Mesendoderm (in vitro differentiated cells): ENCODE measurements at places on chromosomes 7 and 10.

GRCh38 chr10:128540128-128540762, 414.0 kb upstream of the MKI67 start:
- H3K4me3 ChIP-seq = peak overlapping the region; percentile 18
- H3K27me3 ChIP-seq = no peaks in the 10 kb centered on the region
- no peak overlapping the region for H3K27ac ChIP-seq

DNA sequence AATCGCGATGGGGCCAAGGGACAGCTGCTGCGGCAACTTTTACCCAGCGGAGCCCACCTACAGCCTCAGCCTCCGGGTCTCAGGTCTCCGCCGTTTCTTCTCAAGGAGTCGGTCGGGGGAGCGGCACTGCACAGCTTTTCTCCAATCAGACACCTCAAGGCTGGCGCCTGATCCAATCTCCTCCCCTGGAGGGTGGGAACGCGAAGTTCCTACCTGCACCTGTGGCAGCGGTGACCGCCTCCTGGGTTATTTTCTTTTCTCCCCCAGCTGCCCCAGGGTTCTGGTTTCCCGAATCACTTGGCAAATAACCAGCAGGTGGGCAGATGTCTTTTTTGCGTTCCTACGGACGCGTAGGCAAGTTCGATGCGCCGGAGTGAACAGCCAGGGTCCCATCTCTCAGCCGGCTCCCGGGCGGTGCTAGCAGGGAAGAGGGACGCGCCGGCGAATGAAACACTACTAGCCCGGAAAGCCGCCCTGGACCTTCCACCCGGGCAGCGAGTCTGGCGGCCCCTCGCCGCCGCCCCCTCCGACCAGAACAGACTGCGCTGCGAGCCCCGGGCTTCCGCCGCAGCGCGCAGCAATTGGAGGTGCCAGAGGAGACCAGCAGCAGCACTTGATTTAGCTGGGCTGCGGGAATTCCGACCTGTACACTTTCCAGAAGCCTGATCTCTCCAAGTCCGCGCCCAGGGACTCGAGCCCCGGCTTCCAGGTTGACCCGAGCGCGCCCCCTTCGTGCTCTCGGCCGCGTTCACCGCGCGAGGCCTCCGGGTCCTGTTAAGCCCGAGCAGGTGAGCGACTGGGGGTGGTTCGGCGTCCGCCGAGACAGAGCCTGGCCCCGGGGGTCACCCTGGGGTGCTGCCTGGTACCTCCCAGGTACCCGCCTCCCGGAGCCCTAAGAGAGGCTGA, at the start of gene PRR15:
Gene PRR15 (plus strand): TSS at position 246 of the 906 bp plus-strand sequence. CDS start 2,495 bp downstream, outside the sequence.
- H3K4me1 ChIP-seq = no peaks in the 10 kb centered on the region
- H3K36me3 ChIP-seq = no peaks in the 10 kb centered on the region
- H3K27me3 ChIP-seq = no peaks in the 10 kb centered on the region
- peak; percentile 91 for DNase-seq
- peak within 1 kb of the TSS; percentile 38 for H3K27ac ChIP-seq
- H3K4me3 ChIP-seq = peak within 1 kb of the TSS; percentile 55

DNA sequence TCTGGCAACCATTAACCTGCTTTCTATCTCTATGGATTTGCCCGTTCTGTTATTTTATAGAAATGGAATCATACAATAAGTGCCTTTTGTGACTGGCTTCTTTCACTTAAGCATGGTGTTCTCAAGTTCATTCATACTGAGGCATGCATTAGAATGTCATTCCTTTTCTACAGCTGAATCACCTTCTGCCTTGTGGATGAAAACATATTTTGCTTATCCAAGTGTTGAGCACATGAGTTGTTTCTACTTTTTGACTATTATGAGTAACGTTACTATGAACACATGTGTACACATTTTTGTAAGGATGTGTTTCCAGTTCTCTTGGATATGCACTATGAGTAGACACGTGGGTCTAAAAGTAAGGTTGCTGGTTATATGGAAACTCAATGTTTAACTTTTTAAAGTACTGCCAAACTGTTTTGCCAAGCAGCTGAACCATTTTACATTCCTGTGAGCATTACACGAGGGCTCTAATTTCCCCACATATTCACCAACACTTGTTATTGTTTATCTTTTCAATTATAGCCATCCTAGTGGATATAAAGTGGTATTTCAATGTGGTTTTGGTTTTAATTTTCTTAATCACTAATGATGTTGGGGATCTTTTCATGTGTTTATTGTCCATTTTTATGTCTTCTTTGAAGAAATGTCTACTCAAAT, 241.3 kb downstream of the FANK1 start:
- no peaks in the 10 kb centered on the region for H3K27me3 ChIP-seq
- no peak for DNase-seq
- H3K4me3 ChIP-seq = no peak overlapping the region

DNA sequence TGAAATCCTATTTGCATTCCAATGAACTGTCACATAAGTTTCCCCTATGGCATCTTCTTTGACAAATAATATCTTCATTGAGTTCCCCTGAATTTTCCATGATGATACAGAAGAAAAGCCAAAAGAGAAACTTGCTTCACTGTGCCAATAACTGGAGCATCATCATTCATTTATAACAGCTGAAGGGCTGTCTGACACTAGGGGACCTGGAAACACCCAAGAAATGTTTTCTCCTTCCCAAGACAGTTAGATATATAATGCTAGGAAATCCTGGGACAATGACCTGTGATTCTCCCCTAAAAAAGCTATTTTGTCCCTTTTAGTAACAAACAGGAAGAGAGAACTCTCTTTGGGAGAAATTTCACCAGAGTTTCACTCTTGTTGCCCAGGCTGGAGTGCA, 133.6 kb downstream of the SEMA3C start:
- DNase-seq = no peak
- no peak overlapping the region for H3K4me3 ChIP-seq
- no peaks in the 10 kb centered on the region for H3K4me1 ChIP-seq
- H3K27me3 ChIP-seq = no peaks in the 10 kb centered on the region
- H3K27ac ChIP-seq = no peak overlapping the region

DNA sequence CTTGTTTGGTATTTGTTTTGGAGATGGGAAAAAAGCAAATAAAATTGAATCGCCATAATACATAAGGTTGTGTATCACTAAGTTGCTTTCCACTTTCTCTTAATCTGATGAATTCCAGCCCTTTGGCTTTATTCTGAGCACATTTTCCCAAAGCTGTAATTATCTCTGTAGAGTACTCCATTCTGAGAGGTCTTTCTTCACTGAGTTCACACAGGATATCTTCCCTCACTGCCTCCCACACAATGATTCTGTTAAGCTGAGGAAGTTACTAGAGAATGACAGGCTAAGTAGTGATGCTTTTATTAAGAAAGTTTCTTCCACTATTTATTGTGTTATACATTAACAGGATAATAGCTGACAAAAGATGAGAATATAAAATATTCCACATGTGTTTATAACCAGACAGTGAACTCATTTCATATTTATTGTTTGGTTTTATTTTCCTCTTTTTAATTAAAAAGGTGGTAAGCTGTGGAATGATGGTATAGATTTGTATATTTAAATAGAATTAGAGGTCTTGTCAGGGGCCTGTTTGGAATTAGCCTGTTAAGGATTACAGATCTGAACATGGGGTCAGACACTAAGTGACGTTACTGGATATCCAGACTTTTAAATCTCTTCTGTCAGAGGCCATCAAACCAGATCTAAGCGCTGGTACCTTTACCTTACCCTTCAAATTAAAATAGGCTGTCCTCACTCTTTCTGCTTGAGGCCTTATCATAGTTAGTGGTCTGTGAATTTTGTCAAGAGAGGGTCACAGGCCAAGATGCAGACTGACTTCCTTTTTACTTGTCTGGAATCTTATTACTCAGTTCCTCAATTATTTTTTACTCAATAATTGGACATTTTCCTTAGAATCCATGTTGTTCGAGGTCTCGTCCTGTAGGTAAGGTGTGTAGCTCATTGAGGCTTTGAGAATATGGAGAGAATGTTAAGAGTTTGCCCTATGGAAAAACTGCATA, 8.4 kb downstream of the PLXDC2 start:
- no peaks in the 10 kb centered on the region for H3K36me3 ChIP-seq
- H3K4me1 ChIP-seq = peaks cover 8% of the 10 kb centered on the region
